Foreskin keratinocyte (primary cell): ENCODE measurements at places on chromosomes 2 and 18. TPM values are rescaled to one million over a fixed set of nuclear protein-coding genes. Genes with fewer than 3 reads are reported as not detected.

ANTXR1 gene
- 12.3 and 14.0 TPM in 2 replicates for polyA plus RNA-seq

ARL4C gene
- polyA plus RNA-seq, result 105 and 111 TPM in 2 replicates

CRYGD gene
- polyA plus RNA-seq, result not detected in 2 replicates

RTP5 gene
- not detected in 2 replicates for polyA plus RNA-seq

PKP4 gene
- 21.6 and 26.6 TPM in 2 replicates for polyA plus RNA-seq

SAG gene
- not detected in 2 replicates for polyA plus RNA-seq

UGT1A10 gene
- 0.13 and 0.35 TPM in 2 replicates for polyA plus RNA-seq

TEX44 gene
- polyA plus RNA-seq, result not detected in 2 replicates

CD8B2 gene
- polyA plus RNA-seq, result not detected in 2 replicates

ERICH2 gene
- polyA plus RNA-seq, result 2.0 and 2.9 TPM in 2 replicates

SCG2 gene
- polyA plus RNA-seq, result 0.02 and 0.06 TPM in 2 replicates

ACMSD gene
- polyA plus RNA-seq, result not detected in 2 replicates

MC4R gene
- polyA plus RNA-seq, result not detected in 2 replicates

PSMA8 gene
- not detected in 2 replicates for polyA plus RNA-seq

SERPINB11 gene
- polyA plus RNA-seq, result not detected in 2 replicates

TNFRSF11A gene
- 0.39 and 0.58 TPM in 2 replicates for polyA plus RNA-seq

FOXI3 gene
- polyA plus RNA-seq, result 0.01 and 0.04 TPM in 2 replicates

CYP1B1 gene
- 0.06 and 0.07 TPM in 2 replicates for polyA plus RNA-seq

FAM237A gene
- not detected in 2 replicates for polyA plus RNA-seq

- no peak for DNase-seq
Observed at GRCh38 chr2:53500181-53500580, 267.4 kb upstream of the CHAC2 start.

- DNase-seq, result peak; percentile 91
Observed at GRCh38 chr2:205680067-205680466, 2.2 kb upstream of the NRP2 start.

DNA sequence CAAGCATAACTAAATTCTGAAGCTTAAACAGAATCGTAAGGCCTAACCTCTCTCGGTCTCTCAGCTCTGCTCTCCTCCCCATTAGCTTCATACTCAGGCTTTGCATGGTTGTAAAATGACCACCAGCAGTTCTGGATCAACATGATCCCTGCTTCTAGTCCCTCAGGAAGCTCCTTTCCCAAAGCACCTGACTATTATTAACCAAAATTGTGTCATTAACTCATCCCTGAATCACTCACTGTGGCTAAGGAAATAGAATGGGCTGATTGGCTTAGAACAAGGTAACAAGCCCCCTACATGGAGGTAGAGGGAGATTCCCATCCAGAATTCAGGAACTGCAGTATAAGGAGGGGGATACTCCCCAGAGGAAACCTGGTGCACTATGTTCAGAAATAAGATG is 448.3 kb downstream of the ARHGAP15 start:
- DNase-seq, result no peak

- DNase-seq, result no peak
Observed at GRCh38 chr2:237876532-237876931, 17.1 kb downstream of the RAMP1 start.

DNA sequence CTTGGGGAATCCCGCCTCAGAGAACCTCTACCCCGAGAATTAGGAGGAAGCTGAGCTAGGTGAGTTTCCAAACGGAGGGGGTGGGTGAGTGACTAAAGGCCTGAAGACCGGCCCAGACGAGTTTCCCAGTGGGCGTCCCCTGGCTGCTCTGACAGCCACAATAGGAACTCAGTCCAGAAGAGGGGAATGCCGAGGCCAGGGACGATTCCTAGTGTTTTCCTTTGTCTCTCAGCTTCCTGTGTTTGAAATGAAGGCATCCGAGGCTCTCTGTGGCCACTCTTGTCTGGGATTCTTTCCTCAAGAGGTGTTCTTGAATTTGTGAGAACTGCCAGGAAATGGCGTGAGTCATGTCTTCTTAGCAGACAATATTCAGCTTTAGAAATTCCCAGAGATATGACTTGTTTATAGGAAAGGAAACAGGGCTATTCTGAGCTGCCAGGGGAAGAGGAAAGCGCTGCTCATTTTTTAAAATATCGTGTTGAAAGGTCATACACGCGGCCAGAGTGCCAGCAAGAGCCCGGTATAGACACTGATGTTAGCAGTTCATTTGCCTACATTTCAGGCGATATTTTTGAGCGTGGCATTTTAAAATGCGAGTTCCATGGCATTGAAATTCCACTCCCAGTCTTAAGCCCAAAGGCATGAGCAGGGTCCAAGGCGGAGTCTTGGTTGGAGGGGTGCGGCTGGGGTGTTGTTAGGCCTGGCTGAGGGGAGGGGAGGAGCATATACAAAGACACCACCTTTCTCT is 169.1 kb upstream of the KLF7 start:
- DNase-seq, result peak; percentile 100

DNA sequence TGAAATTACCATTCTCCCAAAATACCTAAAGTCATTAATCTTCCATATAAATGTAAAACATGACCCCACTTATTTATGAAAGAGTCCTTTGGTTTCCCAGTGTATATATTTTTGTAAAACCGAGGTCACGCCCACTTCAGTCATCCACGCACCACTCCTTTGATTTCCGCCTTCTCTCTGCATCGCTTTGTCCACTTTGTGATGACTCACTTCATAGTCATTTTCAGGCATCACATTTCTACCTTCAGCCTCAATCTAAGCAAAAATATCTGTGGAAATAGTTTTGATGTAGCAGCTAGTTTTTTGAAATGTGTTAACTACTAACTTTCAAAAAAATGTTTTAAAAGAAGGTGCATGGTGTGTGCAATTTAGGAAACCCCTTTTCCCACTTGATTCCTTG is 793.5 kb upstream of the SOX11 start:
- peak; percentile 49 for DNase-seq

- no peak for DNase-seq
Observed at GRCh38 chr18:80246445-80247392, 595 bp downstream of the PARD6G start.

GRCh38 chr2:479490-480176 is 191.7 kb upstream of the ALKAL2 start:
- no peak for DNase-seq

GRCh38 chr18:28080876-28081300 is 96.0 kb downstream of the CDH2 start:
- peak; percentile 9 for DNase-seq

- no peak for DNase-seq
Observed at GRCh38 chr2:120611961-120612360, 123.7 kb upstream of the GLI2 start.

DNA sequence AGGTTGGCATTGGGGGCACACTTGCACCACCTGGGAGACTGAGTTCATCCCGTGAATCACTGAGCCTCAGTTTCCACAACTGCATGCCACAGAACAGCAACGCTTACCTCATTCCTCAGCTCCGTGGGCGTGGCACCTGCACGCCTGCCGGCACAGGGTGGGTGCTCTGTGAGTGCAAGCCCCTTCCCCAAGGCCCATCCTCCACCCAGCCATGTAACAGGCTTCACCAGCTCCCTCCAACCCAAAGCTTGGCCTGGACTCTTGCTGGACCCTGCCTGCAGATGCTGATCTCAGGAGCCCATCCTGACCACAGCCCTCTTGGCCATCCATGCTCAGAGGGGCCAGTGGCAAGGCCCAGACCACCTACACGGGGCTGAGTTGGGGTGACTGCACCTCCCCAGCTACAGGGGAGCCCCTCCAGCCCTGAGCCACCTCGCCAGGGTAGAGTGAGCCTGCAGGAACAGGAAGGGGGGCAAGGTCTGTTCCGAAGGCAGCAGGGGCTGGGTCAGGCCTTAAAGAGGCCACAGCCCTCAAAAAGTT is 1.8 kb downstream of the PRLH start:
- no peak for DNase-seq

DNA sequence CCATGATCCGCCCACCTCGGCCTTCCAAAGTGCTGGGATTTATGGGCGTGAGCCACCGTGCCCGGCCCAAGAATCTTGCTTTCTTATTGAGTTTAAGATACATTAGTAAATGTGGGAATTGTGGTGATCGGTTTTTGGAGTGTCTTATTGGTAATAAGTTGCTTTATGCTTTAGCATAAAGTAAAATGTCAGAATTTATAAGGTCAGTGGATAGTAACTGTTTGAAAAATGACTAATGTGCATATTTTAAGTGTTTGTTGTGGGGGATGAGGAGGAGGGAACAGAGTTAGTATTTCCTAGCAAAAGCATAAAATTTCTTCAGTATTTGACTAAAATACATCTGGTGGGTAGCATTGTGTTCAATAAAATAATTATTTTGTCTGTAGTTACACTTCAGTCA is 77.4 kb downstream of the SLC39A10 start:
- DNase-seq, result no peak

GRCh38 chr2:102337012-102337411 is 18.6 kb upstream of the IL18R1 start:
- peak; percentile 74 for DNase-seq

DNA sequence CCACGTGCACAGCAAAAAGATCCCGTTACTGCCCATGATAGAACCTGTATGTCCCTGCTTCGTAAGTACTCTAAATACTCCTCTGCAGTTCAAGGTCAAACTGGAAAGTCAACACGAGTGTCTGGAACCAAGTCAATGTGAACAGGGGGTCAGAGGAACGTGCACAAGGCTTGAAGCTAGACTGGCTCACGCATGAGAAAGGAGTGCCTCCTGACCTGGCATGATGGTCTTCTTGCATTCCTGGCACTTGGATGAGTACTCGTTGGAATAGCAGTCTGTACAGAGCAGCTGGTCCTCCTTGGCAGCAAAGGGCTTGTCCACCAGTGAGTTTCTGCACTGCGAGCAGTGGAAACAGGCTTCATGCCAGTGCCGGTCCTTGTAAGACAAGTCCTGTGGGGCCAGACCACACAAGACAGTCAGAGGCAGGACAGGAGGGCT is 25.5 kb downstream of the FHL2 start:
- no peak for DNase-seq

DNA sequence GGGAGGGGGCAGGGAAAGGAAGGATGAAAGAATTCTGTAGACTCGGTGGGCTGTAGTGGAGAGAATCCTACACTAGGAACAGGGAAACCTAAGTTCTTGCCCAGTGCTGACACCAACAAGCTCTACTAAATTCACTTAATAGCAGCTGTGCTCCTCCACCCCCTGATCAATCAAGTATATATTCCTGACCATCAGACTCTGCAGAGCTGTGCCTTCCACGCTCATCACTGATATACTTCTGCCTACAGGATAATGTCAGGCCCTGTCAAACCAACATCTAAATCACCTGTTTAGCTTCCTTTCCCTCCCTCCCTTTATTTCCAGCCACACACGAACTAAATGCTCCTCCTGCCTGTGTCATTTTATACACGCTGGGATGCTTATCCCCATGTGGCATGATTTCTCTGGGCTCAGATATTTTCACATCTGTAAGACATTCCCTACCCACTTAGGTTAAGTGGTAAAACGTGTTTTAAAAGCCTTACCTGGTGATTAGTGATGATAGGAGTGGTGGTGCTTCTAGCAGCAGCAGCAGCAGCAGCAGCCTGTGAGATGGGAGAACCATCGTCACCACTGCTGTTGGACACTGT is 301.9 kb downstream of the LRRTM1 start:
- no peak for DNase-seq

DNA sequence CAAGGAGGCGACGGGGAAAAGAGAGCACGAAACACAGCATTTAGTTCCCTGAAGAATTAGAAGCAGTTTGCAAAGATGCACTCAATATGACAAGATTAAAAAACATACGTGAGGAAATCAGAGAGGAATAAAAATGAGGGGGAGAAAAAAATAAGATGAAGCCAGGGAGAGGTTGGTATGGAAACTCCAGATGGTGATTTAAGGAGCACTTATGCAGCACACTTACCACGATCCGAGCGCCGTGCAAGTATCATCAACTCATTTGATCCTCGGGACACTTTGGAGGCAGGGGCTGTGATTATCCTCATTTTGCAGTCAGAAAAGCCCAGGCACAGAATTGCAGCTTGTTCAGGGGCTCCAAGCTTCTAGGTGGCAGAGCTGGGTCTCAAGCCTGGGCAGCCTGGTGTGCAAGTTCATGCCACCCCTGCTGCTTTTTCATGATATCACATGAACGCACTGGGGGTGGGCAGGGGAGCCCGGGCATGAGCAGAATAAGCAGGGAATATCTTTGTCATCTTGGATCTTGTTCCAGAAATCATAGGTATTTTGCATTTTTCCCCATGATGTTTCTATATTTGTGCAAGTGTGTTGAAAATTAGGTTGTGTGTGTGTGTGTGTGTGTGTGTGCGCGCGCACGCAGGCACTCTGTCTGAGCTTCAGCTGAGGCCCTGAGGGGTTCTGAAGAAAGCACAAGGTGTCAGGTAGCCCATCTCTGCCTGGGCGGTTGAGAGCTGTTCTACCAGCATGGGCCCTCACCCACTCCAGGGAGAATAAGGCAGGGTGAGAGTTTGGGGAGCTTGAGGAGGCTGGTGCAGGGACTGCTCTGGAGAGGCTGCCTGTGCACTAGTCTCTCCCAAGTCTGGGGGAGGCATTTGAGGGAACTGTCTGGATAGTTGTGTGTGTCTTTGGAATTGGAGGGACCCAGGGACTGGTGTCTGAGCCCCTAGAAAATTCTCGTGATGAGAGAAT is 25.0 kb upstream of the PDIA6 start:
- no peak for DNase-seq

- DNase-seq, result peak; percentile 69
Observed at GRCh38 chr2:10500601-10501361, 52.7 kb upstream of the ODC1 start.

DNA sequence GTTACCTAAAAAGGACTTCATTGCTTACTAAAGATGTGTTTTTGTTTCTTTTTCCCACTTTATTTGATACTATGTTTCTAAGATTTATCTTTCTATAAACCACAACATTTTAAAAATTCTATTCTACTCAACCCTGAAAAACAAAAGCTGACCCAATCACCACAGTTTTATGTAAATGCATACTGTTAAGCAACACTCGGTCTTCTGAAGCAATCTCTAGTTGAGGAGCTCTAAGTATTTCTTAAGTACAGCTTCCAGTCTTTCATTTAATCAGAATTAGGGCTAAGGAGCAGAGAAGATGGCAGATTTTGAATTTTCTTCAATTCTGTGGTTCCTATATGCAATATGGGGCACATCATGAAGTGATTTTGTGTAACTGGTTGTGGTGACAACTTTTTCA is 72.2 kb upstream of the SLC4A10 start:
- DNase-seq, result no peak

- DNase-seq, result no peak
Observed at GRCh38 chr2:200308546-200309295, 2.2 kb downstream of the SPATS2L start.

DNA sequence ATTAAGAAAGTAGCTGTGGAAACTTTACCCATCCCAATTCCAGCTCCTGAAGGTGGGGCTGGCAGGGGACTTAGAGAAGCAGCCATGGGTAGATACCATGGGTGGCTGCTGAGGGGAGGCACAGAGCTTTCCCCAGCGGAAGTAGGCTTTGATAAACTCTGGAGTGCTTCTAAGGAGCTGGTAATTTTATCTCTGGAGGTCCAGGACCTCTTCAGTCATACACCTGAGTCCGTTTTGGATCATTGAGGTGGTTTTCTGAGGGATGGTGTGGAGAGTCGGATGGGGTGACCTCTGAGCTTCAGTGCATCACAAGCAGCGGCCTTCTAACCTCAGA is 36.7 kb upstream of the BMP10 start:
- DNase-seq, result no peak

- DNase-seq, result peak; percentile 98
Observed at GRCh38 chr2:10538224-10538894, 90.2 kb upstream of the ODC1 start.

- DNase-seq, result no peak
Observed at GRCh38 chr2:127679680-127680361, 4.5 kb upstream of the LIMS2 start.

- no peak for DNase-seq
Observed at GRCh38 chr2:74093840-74094239, 53.9 kb downstream of the BOLA3 start.

GRCh38 chr2:28623582-28624405 is 127.8 kb upstream of the PPP1CB start:
- DNase-seq, result no peak

GRCh38 chr2:191980483-191980882 is 133.6 kb upstream of the CAVIN2 start:
- no peak for DNase-seq
